ENCODE measurements at places on chromosomes 2 and 18.

DNA sequence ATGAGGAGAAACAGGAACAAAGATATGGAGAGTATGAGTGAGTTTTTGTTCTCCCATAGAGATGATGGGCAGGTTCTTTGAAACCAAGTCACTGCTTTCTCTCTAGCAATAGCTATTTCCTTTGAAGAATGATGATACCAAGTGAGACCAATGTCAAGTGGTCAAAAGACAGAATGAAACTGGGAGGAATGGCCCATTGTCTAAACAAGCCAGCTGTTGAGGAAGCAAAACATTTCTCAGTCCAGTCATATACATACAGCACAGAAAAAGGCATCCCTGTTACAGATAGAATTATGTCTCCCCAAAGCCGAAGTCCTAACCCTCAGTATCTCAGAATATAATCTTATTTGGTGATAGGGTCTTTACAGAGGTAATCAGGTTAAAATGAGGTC lies 66.1 kb upstream of the EPC2 start:
- DNase-seq, result no peak

DNA sequence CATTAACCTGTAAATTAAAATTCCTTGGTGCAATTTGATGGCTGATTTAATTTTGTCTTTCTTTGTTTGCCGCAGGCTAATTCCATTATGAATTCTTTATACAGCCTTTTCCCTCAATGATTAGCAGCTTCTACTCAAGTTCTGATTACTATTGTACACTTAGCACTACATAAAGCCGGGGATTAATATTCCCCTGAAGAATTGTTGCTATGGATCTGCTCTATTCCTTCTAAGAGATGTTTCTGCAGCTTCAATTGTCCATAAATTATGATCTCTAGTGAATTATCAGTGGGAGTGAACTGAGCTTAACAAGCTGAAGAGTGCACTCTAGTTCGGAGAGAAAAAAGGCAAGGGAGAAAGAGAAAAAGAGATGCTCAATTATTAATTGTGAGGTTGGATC lies 433.7 kb upstream of the SPRED2 start:
- DNase-seq, result no peak

DNA sequence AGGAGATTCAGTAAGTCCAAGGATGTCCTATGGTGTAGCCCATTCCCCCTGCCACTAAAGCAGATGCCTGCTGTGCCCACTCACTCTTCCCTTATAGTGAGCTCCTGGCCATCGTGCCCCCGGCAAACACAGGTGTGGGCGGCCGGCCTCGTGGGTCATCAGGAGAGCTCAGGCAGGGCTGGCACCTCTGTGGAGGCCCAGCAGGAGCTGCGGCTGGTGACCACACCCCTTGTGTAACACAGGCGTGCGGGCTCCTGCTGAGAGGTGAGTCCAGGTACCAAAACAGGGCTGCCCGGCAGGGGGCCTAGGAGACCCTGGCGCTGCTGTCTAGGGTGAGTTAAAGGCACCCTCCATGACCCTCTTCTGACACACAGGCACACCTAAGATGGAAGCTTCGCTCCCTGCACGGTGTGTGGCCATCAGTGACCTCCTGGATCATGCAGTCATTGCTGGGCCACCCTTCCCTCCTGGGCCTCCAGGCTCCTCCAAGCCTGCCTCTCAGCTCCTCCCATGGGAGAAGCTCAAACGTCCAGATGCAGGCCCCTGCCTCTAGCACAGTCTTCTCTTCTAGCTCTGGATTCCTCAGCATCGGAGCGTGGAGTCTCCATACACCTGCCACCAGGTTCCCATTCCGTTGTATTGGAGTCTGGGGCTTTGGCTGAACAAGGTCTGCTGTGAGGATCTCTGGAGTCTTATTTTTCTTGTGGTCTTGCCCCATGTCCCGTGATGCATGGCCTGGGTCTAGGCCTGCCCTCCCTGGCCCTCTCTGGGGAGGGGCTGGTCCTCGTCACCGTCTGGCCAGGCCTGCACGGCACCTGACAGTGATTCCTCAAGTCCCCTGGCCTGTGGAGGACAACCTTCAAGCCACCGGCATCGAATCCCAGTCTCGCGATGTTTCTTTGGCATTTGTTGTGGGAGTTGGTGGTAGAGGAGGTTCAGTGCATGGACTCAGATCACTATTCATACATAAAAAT lies 246.9 kb downstream of the ACKR3 start:
- no peak for DNase-seq

DNA sequence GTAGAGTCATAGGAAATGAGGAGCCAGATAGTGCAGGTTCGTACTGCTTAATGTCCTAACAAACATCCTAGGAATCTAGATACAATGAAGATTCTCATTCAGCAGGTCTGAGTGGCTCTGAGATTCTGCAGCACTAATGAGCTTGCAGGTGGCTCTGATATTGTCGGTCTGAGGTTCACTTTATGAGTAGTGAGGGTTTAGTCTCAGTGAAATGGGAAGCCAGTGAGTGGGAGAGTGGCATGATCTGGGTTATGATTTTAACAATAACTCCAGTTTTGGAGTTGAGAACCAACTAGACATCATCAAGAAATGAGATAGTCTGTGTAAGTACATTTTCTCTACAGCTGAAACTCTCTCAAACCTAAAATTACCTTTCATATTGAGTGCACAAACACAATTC lies 166.8 kb upstream of the SP5 start:
- DNase-seq, result no peak

- no peak for DNase-seq
Measured at GRCh38 chr2:156147594-156148330, 184.8 kb downstream of the NR4A2 start.

DNA sequence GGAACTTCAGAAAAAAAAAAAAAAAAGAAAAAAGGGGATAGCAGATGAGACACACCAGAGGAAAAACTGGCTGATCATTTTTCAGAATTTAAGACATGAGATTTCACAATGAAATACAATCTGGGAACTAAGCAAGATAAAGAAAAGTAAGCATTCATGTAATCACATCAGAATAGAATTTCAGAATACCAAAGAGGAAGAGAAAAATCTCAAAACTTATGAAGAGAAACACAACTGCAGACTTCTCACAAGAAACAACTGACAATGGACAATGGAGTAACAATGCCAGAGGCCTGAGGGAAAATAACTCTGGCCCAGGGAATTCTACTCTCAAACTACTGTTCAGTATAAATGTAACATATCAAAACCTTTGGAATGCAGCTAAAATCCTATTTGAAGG lies 13.2 kb upstream of the RRM2 start:
- no peak for DNase-seq
